Nucleus accumbens (tissue), 56 donors: ENCODE measurements at places on chromosomes 16 and 17.
A peak's percentile ranks its signal among the peaks of the same experiment; 100 is the strongest.

DNA sequence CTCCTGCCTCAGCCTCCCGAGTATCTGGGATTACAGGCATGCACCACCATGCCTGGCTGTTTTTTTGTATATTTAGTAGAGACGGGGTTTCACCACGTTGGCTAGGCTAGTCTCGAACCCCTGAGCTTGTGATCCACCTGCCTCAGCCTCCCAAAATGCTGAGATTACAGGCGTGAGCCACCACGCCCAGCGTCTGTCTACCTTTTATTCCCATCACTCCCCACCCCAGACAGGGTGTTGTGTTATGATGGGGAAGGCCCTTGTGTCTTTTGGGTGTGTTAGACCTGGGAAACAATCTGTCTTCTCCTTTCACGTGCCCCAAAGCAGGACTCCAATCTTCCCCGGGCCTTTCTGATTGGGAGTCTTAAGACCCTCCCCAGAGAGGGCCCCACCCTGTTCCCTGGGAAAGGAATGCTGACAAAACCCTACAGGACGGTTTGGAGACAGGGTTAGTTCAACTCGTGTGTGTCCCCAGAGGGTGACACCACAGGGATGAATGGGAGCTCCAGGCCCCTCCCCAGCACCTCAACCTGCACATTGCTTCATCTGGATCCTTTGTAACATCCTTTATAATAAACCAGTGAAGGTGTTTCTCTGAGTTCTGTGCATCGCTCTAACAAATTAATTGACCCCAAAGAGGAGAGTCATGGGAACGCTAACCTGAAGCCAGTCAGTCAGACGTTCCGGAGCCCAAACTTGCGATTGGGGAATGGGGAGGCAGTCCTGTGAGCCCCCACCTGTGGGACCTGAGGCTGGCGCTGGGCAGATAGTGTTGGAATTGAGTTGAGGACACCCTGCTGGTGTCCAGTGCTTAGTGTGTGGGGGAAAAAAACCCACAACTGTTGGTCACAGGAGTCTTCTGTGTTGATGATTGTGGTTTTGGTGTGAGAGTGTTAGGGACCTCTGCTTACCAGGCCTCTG lies 3.2 kb upstream of the ELOB start:
- no peak for DNase-seq

GRCh38 chr17:28333083-28333746 lies 2.1 kb downstream of the IFT20 start:
- no peak for DNase-seq

- no peak for DNase-seq
These were observed 3.1 kb downstream of the HAGHL start for GRCh38 chr16:729768-730665.

GRCh38 chr17:3795390-3796102 lies 5.4 kb downstream of the ITGAE start:
- DNase-seq = no peak

DNA sequence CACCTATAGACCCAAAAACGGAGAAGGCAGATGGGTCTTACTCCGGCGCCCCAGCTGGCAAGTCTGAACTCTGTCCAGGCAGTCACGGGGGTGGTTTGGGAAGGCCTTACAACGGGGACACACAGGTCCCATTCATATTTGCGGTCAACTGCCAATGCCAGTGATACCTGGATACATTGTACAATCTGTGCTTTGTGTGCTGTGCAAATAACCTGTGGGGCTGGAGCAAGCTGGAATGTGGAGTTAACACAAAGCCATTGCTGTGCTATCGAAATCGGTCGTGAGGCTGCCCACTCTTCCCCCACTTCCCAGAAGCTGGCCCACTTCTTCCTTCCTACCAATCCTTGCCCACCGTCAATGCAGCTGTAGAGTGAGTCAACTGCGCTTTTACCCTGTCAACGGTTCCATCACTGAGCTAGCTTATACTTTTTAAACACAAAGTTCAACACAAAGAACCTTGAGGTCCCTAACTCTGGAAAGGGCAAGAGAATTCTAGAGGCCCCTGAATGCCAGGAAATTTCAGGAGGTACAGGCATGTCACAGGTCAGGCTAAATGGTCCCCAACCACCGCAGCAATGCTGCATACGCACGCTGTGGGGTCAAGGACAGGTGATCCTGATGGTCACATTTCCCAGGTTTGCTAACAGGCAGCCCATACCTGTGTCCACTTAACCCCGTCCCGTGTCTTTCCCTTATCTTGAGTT lies 122.8 kb downstream of the ZFHX3 start:
- no peak for DNase-seq

GRCh38 chr16:47142486-47142820 lies 1.3 kb downstream of the NETO2 start:
- DNase-seq = no peak

- no peak for DNase-seq
These were observed 17.0 kb downstream of the PIMREG start for GRCh38 chr17:6461246-6461645.

DNA sequence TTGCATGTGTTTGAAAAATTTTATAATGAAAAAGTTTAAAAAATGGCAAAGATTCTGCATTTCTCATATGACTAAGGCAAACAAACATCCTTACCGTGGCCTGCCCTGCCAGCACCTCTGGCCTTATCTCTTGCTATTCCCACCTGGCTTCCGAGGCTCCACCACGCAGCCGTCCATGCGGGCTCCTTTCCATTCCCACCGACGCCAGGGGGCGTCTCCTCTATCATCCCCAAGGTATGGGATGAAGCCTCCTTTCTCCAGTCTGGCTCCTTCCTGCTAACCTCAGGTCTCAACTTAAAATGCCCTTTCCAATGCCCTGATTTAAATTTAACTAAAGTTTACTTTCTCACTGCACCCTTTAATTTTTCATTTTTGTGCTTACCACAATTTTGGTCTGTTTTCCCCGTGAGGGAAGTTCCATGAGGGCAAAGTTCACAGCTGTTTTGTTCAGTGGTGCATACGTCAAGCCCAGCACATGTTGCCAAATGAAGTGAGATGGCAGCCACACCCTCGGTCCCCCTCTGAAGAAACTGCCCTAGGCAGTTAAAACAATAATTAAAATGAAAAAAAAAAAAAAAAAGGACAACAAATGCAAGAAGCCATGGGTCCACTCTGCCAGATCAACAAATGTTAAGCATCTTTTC lies 13.3 kb upstream of the SDK2 start:
- DNase-seq = no peak

- DNase-seq = no peak
These were observed 99.0 kb downstream of the PRKCA start for GRCh38 chr17:66401364-66401763.

DNA sequence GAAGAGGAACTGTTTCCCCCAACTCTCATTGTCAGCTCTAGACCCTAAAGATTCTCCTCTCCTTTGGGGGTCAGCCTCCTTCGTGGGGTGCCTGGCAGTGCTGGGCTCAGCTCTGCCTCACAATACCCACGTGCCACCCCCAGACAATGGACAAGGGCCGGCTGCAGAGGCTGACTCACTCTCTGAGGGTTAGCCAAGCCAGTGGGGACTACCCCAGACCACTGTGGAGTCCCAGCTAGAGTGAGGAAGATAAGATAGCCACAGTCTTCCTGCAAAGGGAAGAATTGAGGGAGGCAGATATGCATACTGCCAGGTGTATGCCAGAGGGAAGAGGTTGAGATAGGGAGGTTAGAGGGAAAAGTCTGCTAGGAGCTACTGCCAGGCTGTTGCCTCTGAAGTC lies 13.5 kb upstream of the MTMR4 start:
- peak; percentile 62 for DNase-seq

- DNase-seq = no peak
These were observed 77.9 kb downstream of the CCT6B start for GRCh38 chr17:34883106-34884000.

DNA sequence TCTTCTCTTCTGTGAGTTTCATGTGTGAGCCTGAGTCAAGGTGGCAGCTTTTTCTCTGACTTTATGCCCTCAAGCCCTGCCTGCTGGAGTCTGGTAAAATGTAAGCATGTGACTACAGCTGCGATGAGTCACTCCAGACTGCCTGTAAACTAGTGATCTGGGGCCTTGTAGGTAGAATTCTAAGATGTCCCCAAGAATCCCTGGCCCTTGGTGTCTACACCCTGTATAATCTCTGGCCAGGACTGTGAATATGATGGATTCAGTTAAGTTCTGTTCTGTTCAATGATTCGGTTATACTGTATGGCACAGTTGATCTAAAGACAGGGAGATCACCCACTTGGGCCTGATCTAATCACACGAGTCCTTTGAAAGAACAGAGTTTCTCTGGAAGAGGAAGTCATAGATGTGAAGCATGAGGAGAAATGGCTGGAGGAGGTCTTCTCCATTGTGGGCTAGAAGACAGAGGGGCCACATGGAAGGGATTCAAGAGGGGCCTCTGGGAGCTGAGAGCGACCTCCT lies 29.8 kb downstream of the PRSS54 start:
- DNase-seq = no peak

GRCh38 chr17:3740611-3741073 lies 16.9 kb downstream of the HASPIN start:
- no peak for DNase-seq

- DNase-seq = no peak
These were observed 158.3 kb upstream of the IRX5 start for GRCh38 chr16:54772400-54772799.

DNA sequence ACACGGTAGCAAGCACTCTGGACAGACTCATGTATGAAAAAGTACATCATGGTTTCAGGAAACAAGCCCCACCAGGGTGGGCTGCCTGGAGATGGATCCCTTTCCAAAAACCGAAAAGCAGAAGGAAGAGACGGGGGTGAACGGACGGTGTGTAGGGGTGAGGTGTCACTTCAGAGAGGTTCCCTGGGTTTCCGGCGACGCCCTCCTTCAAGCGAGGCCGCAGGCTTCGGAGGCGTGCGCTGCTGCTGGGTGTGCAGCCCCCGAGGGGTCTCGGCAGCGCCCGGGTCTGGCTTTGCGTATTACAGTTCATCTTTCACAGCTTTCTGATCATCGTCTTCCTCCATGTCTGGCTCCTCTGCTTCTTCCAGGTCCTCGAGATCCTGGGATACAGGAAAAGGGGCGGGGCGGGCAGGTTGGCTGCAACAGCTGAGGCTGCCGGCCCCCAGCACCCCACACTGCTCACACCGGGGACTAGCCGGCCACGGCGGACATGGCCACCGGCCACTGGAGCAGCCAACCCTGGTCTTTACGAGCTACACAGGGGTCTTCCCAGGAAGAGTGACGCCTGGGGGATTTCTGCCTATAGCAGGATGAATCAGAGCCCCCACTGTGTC lies 9.0 kb upstream of the PPP1R27 start:
- no peak for DNase-seq

DNA sequence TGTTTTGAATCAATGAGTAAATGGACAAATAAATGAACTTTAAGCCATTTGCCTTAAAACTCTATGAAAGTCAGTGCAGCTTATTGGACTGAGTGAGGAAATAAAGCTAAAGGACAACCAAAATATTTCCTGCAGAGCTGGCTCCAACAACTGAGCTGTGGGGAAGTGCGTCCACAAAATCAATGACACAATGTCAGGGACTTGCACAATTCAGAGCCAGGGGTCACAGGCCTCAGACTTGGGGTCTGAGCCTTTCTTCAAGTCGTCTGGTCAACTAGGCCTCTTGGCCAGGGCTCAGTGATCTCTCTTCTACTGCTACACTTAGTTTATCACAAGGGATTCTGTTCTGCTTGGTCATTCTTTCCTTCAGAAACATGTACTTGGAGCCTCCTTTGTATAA lies 26.2 kb upstream of the RHBDL3 start:
- DNase-seq = no peak

- no peak for DNase-seq
These were observed 27.5 kb downstream of the CEP295NL start for GRCh38 chr17:78875363-78876093.

DNA sequence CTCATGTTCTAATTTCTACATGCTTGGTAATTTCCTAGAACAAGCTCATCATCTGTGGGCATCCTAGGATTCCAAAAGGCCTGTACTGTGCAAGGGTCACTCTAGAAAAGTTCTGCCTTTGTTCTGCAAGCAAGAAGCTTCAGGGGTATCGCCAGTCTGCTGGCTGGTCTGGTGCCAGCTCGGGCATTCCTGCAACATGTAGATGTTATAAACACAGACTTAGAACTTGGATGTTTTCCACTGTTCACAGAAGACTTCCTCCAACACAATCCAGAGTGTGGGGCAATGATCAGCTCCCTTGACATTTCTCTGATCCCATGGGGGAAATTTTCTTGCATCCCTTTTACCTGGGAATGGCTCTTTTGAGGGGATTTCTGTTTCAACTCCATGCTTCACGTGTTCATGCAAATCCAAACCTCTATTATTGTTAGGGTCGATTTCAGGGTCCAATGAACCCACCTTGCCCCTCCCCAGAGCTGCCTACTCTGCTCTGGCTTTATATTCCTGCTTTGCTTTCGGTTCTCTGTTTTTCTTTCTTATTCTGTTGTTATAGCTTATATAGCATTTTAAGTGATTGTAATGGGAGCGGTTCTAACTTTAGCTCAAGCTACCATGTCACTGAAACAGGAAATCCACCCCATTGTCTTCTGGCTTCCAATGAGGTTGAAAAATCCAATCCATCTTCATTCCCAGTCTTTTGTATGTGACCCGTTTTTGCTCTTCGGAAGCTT lies 25.3 kb downstream of the UBE2O start:
- no peak for DNase-seq
